ENCODE measurements at places on chromosomes 6 and 20. TPM values are rescaled to one million over a fixed set of nuclear protein-coding genes. Genes with fewer than 3 reads are reported as not detected.

Gene SEMG1
- total RNA-seq = not detected

Gene PPP1R14C
- total RNA-seq = not detected

DNA sequence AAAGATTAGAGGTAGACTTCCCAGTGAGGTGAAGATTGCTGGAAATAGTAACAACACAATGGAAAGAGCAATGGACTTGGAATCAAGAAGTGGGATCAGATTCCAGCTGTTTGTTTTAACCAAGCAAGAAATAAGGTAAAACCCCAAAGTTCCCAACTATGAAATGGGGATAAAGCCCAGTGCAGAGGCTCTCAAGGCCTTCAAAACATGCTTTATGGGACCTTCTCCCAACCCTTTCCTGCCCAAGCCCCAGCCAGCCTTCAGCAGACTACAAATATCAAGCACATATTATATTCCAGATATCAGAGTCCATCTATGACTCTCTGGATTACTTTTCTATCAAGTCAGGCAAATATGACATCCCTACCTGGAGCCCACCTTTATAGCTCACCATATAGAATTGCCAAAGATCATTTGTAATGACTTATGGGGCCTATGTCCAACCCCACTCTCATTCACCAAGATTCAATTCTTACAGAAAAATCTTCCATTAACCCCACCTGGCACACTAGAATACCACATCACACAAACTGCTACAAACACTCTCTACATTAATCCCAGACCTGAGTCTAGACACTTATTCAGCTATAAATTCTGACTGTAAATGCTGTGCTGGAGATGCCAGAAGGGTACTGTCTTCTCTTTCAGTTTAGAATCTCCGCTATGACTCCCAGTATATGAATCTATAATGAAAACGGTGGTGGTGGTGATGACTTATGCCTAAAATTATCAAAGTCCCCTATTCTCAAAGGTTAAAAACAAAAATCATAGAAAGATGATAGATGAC is 6.1 kb downstream of the DDX39B start:
- no peak for DNase-seq

- DNase-seq = peak; percentile 81
Observed at GRCh38 chr6:140774080-140774505, 1358.6 kb upstream of the GJE1 start.

- no peak for DNase-seq
Observed at GRCh38 chr20:43576108-43576507, 14.6 kb upstream of the IFT52 start.

DNA sequence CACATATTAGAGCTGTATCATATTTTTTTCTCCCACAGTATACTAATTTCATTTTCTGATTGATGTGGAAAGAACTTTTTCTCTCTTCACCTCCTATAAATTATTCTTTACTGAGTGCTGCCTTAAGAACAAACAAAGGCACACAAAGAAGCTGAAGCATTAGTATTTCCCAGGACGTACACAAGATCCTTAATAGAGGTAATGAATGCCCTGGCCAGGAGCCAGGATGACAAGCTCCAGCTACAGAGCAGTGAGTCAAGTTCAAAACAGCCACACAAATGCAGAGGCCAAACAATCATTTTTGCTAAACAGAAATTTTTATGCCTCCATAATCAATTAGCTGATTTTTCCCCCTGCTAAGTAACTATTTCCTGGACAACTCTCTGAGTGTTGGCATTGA is 639.6 kb downstream of the EPHA7 start:
- peak; percentile 70 for DNase-seq

GRCh38 chr6:122758927-122759334 is 20.6 kb upstream of the FABP7 start:
- no peak for DNase-seq

GRCh38 chr6:70706491-70707123 is 38.9 kb downstream of the SMAP1 start:
- DNase-seq = peak; percentile 56

DNA sequence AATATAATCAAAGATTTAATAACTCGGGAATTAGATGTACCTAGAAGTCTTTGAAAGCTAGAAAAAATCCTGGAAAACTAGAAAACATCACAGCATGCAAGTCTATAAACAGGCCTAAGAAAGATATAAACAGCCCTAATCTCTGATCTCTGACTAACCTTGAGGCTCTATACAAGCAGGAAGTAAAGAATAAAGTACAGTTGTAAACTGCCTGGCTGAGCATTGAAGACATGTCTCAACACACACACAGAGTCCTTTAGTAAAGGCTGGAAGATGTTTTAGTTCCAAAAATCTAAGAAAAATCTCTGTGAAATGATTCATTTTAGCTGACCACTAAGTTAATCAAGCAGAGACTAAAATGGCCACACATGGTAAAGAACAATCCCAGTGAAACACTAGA is 774.5 kb downstream of the EYS start:
- no peak for DNase-seq

Data from myocyte (in vitro differentiated cells).